ENCODE measurements at places on chromosomes 7 and 10.
A peak's percentile ranks its signal among the peaks of the same experiment; 100 is the strongest.

DNA sequence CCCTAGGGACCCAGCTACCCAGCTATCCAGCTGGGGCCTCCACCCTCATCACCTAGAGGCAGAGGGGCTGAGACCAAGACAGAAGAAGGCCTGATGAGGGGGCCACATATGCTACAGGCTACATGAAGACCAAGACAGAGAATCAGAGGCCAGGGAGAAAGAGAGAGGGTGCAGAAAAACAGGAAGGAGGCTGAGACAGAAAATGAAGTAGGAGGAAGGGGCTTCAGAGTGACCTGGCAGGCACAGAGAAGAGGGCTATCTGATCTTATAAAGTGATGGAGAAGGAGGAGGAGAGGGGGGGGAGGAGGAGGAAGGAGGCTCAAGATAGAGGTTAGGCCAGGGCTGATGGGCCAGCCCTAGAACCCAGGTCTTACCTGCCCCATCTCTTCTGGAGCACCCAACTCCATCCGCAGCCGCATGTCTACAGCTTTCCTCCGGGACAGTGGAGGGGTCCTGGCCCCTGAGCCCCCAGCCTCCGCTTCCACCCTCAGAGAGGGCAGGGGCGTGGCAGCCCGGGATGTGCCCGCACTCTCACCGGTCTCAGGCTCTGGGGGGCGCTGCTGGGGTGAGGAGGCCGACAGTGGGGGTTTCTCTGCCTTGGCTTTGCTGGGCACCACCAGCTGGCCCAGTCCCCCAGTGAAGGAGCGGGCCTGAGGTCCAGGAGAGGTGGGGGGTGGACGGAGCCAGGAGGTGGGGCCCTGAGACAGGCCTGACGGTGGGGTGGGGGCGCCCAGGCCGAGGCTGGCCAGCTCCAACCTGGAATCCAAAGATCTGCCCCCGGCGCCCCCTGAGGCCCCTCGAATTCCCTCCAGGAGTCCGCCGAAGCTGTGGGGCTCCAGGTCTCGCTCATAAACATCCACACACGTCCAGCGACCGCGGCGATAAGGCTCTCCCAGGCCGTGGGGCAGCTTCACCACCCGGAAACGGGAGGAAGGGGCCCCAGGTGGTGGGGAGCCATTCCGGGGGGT, 1.8 kb downstream of the TSC22D4 start:
- no peak for DNase-seq

GRCh38 chr10:98511876-98512275, 65.1 kb upstream of the HPS1 start:
- DNase-seq = peak; percentile 17

DNA sequence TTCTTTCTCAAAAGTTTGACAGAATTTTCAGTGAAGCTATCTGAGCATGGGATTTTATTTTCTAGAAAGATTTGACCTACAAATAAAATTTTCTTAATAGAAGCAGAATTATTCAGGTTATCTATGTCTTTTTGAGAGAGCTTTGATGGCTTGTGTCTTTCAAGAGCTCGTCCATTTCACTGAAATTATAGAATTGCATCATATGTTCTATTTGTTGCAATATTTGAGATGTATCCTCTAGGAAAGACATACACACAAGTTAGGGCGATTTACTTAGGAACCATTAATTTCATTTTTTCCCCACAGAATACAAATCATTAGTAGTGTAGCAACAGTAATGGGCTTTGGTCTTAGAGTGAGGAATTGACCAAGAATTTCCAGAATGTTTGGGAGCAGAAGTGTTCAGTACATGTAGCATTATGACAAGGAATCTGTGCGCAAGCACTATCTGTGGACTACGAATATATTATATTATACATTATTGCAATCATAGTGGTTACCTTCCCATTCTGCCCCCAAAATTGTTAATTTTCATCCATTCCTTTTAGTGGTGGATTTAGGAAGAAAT, 12.8 kb upstream of the COL17A1 start:
- DNase-seq = no peak

DNA sequence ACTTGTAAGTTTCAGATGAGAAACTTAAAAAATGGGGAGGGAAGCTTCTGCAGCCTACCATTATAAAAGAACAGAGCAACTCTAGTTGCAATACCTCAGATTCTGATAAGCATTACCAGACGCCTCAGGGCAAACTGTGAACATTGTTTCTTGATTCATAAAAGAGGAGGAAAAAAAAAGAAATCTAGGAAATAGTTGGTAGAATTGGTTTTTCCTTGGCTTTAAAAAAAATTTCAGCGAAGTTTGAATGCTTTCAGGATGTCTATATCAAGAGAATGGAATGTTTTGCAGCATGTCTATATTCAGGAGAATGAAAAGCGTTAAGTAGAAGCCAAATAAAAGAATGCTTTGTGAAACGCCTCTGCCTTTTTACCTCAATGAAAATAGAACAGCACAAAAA, 17.5 kb upstream of the ANLN start:
- DNase-seq = no peak

DNA sequence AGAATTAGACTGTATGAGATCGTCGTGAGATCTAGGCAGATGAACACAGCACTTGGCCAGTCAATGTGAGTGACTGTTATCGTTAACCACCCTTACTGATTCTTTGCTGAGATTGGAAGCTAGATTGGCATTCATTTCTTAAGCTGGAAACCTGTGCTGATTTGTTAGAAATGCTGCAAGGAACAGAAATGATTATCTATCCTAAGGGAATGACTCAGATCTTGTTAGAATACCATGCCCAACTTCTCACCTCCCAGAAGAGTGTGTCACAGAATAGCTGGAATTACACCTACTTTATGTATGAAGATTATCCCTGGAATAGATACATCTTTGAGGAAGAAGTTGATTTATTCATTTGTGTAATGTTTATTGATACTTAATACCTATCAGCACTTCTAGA, 275.2 kb downstream of the AUTS2 start:
- no peak for DNase-seq

DNA sequence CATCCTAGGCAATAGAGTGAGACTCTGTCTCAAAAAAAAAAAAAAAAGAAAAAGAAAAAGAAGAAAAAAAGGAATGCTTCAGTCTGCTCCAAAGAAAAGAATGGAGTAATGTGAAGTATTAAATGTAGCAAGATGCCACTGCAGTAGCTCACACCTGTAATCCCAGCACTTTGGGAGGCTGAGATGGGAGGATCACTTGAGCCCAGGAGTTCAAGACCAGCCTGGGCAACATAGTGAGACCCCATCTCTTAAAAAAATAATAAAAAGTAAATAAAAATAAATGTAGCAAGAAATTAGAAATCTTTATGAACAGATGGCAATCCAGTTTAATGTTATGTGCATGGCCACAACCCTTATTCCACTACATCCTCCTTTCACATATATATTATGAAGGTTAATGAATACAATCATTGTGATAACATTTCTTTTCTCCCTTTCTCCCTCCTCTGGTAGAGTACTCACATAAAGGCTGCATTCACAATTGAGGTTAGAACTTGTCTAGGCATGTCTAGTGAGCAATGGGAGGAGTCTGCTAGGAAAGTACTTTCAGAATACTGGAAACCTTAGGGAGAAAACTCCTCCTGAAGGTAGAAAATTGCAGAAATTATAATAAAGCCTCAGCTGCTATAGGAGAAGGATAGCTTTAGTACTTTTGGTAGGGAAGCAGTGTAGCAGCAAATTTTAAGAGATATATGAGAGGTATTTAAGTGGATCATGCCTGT, 20.4 kb downstream of the KLLN start:
- no peak for DNase-seq

DNA sequence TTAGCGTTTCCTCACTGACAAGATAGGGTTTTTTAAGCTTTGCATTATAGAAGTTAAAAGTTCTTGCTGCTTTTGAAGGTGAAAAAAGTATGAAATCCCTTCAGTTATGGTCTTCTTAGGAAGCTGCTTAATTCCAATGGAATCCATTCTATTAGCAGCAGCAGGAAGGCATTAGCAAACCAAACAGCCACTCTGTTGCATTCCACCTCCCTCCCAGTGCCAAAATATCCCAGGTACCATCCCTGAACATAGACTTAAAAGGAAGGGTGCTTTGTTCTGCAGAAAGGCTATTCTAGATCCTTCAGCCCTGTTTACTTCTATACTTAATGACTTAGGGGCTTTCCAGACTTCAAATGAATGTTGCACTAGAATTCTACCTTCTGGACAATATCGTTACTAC, 23.8 kb downstream of the ENO4 start:
- DNase-seq = no peak

DNA sequence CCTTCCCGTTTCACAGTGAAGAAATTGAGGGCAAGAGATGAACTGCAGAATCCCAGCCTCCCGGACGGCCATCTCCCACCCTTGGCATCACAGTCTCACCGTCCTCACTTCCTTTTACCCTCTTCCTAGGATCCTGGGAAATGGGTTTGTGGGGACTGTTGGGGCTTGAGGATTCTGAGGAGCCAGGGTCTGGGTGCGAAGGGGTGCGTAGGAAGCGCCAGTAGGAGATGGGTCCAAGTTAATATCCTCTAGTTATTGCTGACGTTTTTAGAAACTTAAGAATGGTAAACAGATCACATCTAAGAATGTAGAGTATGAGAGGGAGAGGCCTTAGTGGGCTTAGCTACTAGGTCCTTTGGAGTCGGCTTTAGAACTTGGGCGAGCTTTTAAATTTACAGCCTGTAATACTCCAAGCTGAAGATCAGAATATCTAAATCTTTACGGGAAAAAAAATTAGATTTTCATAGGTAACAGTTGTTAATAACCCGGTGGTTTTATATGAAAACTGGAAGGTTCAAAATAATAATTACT, 696 bp downstream of the MALSU1 start:
- DNase-seq = no peak

DNA sequence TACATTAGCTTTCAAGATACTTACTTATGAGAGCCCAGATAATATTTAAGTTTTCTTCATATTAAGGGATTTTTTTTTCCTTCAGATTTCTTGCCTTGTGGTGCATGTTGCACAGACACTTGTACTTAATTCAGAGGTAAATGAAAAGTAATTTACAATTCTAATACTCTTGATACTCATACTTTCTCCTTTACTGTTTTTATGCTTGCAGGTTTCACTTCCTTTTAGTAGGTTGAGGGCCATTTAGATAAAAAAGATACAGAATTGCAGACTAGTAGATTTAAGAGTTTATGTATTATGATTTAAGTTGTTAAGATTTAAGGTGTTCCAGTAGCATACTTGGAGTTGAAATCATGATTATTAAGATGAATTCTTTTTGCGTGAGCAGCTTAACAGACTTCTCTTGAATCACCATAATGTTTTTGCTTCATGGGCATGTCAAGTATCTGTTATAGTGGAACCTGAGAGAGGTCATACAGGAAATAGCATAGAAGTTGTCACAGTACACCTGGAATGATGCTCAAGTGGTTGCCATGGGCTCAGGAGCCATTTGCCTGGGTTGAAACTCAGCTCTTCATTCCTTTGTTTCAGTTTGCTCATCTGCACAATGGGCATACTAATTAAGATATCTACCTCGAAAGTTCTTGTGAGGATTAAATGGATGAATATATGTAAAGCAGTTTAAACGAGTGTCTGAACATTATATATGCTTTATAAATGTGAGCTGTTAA, 174.8 kb upstream of the PRPS1L1 start:
- DNase-seq = peak; percentile 50

- no peak for DNase-seq
Measured at GRCh38 chr7:1592299-1592871, 22.6 kb upstream of the PSMG3 start.

DNA sequence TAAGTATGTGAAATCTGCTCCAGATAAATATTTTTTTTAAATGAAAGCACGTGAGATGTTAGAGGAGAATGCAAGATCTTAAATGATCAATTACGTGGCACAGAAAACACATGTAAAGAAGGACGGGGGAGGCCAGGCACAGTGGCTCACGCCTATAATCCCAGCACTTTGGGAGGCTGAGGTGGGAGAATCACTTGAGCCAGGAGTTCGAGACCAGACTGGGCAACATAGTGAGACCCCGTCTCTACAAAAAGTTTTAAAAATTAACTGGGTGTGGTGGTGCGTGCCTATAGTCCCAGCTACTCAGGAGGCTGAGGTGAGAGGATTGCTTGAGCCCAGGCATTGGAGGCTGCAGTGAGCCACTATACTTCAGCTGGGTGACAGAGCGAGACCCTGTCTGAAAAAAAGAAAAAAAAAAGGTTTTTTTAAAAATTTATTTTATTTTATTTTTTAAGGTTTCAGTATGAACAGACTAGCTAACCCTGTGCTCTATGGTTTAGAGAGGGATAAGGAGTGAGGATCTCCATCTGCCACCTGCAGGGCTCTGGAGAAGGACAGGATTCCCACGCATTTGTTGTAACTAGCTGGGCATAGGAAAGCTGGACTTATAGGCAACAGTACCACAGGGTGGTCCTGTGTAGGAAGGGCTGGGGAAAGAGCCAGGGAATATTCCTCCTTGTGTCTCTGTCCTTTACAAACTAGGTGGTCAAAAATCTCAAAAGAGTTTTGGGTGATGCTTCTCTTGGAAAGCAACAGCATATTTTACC, 113.2 kb downstream of the SPAG6 start:
- no peak for DNase-seq

DNA sequence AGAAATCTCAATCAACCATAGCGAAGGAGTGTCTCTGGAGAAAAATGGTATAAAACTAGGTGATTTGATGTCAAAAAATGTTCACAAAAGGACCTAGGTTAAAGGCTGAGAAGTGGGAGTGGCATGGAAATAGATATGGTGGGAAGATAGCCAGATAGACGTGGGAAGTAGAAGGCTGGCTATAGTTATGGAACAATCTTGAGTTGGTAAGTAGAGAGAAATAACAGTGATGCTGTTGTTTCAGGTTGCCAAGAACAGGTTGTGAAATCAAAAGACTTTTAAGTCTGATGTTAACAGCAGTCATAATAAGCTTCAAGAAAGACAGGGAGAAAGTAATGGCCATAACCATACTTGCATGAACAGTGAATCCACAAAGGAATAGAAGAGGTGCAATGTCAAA, 106.1 kb upstream of the RSU1 start:
- no peak for DNase-seq

- DNase-seq = no peak
Measured at GRCh38 chr10:59887972-59888640, 18.2 kb downstream of the CCDC6 start.

- no peak for DNase-seq
Measured at GRCh38 chr10:113007821-113008220, 57.8 kb downstream of the TCF7L2 start.

DNA sequence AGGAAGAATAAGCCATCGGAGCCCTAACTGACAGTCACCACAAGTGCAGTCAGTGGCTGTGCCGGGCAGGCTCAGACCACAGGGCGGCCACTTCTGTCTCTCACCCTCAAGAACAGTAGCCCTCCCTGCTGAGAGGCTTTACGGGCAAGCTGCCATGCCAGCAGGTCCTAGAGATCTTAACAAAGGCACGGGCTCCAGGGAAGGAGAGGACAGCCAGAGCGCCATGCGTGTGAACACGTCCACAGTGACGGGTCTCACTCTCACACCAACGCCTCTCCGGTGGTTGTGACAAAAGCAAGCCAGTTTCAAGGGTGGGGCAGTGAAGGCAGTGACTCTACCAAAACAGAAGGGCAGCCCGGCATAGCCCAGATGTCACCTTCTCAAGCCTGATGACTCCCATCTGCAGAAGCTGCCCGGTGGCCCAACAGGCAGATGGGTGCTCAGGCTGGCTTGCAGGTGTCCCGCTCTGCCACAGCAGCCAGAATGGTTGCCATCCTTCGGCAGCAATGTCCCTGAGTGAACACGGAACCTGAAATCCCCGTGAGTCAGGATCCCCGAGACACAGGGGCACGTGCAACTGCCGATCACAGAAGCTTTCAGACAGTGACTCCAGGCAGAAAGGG, 102.0 kb downstream of the FAM53B start:
- DNase-seq = peak; percentile 69

Measured in DMS79 (cell line).